NCI-H526 (cell line): ENCODE measurements at places on chromosomes 6 and 20.

DNA sequence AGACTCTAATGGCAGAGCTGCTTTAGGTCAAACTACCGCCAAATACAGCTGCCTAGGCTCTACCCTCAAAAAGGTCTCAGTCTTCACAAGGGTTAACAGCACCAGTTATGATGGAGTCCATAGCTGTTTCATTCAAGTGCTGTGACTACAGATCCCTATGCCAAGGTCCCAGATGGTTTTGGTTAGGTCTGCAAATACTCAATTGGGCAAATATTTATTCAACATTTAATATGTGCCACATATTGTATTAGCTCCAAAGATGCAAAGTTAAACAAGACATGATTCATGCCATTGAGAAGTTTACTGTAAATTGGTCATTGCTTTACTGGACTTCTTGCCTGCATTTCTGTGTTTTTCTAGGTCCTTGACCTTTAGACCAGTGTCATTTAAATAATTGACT, 55.8 kb upstream of the TFAP2D start:
- no peak for DNase-seq

GRCh38 chr6:2529211-2529719, 221.5 kb downstream of the MYLK4 start:
- DNase-seq, result no peak

DNA sequence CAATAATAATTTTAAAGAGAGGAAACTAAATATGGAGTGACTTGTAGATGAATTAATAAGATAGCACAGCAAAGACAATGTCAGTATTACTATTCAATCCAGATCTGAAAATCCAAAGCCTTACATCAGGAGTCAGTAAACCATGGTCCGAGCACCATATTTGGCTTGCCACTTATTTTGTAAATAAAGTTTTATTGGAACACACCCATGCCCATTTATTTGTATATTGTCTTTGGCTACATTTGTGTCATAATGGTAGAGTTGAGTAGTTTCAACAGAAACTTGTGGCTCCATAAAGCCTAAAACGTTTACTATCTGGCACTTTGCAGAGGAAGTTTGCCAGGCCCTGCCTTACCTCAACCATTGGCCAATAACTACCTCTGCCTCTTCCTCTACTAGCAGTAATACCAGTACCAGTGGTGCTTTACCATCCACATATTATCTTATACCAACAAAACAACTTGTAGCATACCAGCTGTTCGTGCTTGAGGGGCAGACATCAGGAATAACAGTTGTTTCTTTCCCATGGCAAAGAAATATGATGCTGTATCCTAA, 51.8 kb upstream of the SYNJ2 start:
- DNase-seq, result no peak

- peak; percentile 95 for DNase-seq
These were observed 25.4 kb downstream of the ANKEF1 start for GRCh38 chr20:10060226-10060625.

DNA sequence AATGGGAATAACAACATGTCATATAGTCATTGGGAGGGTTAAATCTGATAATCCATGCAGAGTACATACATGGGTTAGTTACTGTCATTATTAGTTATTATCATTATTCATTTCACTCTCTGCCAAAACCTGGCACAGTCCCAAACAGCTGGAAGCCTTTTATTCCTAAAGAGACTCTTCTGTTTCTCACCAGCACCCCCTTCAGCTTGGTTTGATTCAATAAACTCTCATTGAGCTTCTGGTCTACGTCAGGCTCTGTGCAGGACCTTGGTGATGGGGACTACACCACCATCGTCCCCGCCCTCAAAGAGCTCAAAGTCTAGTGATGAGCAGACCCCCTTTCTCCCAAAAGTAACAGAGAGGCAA, 2.3 kb downstream of the KCNK15 start:
- peak; percentile 20 for DNase-seq

DNA sequence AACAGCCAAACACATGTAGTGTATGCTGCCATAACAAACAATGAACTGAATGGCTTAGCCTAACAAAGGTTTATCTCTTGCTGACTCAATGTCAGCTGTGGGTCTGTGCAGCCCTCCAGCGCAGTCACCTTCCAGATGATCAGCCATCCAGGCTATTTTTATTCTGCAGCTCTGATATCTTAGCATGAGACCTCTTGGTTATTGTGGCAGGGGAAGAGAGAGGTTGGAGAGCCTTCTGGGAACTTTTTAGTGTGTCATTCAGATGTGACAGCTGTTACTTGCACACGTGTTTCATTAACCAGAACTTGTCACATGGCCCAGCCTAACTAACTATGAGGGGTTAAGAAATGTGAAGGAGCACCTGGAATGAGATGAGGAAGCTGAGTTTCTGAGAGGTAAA, 202.5 kb downstream of the DHX35 start:
- DNase-seq, result no peak
